ENCODE measurements at places on chromosomes 16 and 17.

DNA sequence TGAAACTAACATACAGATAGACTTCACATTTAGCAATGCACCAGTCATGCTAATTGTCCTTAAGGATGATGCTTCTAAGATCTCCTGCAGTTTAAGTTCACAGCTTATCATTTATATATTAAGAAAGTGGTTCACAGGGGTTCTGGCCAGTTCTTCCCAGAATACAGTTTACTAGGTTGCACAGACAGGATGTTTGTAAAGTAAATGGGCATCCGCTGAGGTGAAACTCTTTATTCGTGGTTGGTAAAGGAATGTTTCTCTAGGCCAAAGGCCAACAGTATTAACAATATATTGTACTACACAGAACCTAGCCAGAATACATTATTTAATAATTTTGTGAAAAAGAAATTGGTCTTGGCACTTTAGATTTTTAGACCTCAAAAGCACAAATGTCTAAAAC, 1427.3 kb downstream of the CDH8 start:
- H3K27me3 ChIP-seq = no peaks in the 10 kb centered on the region
- no peak overlapping the region for H3K4me3 ChIP-seq
- no peak for DNase-seq
- no peaks in the 10 kb centered on the region for H3K4me1 ChIP-seq
- no peaks in the 10 kb centered on the region for H3K36me3 ChIP-seq

GRCh38 chr16:74729783-74730683, 29.4 kb upstream of the MLKL start:
- no peak overlapping the region for H3K4me3 ChIP-seq
- peaks cover 19% of the 10 kb centered on the region for H3K4me1 ChIP-seq
- peak overlapping the region; percentile 73 for H3K27ac ChIP-seq
- DNase-seq = no peak
- H3K27me3 ChIP-seq = peaks cover 4% of the 10 kb centered on the region

- no peak overlapping the region for H3K4me3 ChIP-seq
- H3K27ac ChIP-seq = no peak overlapping the region
- no peak for DNase-seq
- peaks cover 66% of the 10 kb centered on the region for H3K36me3 ChIP-seq
- H3K27me3 ChIP-seq = no peaks in the 10 kb centered on the region
- H3K4me1 ChIP-seq = peaks cover 21% of the 10 kb centered on the region
These were observed 4.0 kb downstream of the SLC35B1 start for GRCh38 chr17:49703557-49704277.

DNA sequence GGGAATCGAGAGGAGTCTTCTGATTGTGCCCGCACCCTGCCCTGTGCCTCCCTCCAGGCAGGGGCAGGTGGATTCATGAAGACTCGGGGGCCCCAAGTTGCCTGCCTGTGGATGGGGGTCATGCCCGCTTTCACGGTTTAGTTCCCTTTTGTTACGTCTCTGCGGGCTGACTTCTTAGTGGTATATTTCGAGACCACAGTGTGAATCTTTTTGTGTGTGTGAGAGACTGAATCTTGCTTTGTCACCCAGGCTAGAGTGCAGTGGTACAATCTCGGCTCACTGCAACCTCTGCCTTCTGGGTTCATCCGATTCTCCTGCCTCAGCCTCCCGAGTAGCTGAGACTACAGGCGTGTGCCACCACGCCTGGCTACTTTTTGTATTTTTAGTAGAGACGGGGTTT, 18.1 kb upstream of the RNF213 start:
- H3K4me1 ChIP-seq = no peaks in the 10 kb centered on the region
- DNase-seq = no peak
- H3K27ac ChIP-seq = no peak overlapping the region

DNA sequence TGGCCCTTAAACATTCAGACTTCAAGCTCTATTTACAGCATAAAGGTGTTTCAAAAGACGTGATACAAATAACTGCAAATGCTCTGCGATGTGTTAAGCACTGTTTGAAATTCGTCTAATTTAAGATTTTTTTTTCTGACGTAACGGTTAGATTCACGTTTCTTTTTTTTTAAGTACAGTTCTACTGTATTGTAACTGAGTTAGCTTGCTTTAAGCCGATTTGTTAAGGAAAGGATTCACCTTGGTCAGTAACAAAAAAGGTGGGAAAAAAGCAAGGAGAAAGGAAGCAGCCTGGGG, 681 bp upstream of the MAPT start:
- H3K36me3 ChIP-seq = no peaks in the 10 kb centered on the region
- peak overlapping the region; percentile 62 for H3K27ac ChIP-seq
- peaks cover 36% of the 10 kb centered on the region for H3K27me3 ChIP-seq
- no peak for DNase-seq
- peak overlapping the region; percentile 71 for H3K4me3 ChIP-seq

- no peaks in the 10 kb centered on the region for H3K27me3 ChIP-seq
- no peak overlapping the region for H3K27ac ChIP-seq
- H3K36me3 ChIP-seq = peaks cover 55% of the 10 kb centered on the region
- no peak overlapping the region for H3K4me3 ChIP-seq
- no peaks in the 10 kb centered on the region for H3K4me1 ChIP-seq
These were observed 93.5 kb downstream of the CACNG1 start for GRCh38 chr17:67137860-67138259.

DNA sequence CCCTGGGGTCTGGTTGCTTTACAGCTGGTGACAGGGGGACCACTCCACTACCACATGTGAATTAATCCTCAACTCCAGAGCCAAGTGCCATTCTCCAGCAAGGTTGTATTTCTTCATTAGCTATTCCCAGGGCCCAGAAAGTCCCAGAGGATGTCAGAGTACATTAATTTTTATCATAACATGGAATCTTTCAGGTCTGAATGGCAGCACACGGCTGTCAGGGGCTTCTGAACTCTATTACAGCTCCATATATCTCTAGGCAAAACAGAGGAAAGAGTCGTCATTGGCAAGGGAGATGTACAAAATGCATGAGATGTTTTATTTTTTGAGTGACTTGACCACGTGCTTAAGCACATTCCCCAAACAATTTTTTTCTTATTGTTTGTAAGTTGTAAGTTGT, 303.4 kb downstream of the WWOX start:
- no peak overlapping the region for H3K4me3 ChIP-seq
- H3K27me3 ChIP-seq = no peaks in the 10 kb centered on the region
- DNase-seq = no peak
- H3K27ac ChIP-seq = no peak overlapping the region
- no peaks in the 10 kb centered on the region for H3K36me3 ChIP-seq

GRCh38 chr16:85019659-85020245, 7.8 kb upstream of the KIAA0513 start:
- H3K36me3 ChIP-seq = no peaks in the 10 kb centered on the region
- DNase-seq = no peak
- H3K4me1 ChIP-seq = peaks cover 14% of the 10 kb centered on the region
- H3K27ac ChIP-seq = no peak overlapping the region
- H3K27me3 ChIP-seq = no peaks in the 10 kb centered on the region

- H3K4me1 ChIP-seq = peaks cover 16% of the 10 kb centered on the region
- DNase-seq = no peak
- no peaks in the 10 kb centered on the region for H3K27me3 ChIP-seq
- peaks cover 14% of the 10 kb centered on the region for H3K36me3 ChIP-seq
These were observed 95.7 kb downstream of the WNT3 start for GRCh38 chr17:46722662-46723285.

GRCh38 chr16:50195276-50195675, 42.2 kb downstream of the TENT4B start:
- H3K27ac ChIP-seq = no peak overlapping the region
- no peak for DNase-seq
- no peak overlapping the region for H3K4me3 ChIP-seq
- peaks cover 15% of the 10 kb centered on the region for H3K4me1 ChIP-seq
- H3K36me3 ChIP-seq = no peaks in the 10 kb centered on the region
- no peaks in the 10 kb centered on the region for H3K27me3 ChIP-seq

DNA sequence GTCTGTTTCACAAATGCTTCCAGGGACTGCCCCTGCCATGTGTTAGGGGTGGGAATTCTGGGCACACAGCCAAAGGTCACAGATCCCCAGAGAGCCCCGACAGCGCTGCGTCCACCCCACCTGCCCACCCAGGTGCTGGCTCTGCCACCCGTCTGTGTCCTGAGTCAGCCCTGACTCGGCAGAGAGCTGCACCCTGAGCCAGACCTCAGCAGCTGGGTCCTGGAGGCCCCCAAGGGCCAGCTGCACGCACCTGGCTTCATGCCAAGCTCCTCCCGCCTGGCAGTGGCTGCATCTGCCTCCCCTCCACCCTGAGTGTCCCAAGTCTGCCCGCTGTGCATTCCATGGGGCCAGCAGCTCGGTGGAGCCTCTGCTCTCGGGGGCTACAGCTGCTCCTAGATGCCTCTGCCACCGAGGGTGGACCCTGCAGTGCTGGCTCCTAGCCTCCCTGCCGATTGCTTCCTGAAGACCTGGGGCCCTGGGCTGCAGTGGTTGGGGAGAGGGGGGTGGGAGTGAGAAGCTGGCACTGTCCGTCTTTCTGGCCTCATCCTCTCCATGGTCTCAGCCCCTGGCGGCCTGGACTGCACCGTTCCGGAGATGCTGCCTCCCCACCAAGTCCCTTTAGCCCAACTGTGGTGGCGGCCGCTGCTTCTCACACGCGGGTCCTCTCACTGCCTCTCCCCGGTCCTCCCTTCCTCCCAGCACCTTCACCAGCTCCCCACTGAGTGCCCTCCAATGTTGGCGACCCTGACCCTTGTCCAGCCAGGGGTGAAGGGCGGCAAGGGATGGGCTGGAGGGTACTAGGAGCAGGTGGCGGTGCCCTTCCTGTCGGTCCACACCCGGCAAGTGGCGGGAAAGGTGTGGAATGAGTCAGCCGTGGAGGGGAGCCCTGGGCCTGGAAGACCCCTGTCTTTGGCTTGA, 3.0 kb downstream of the SECTM1 start:
- no peak overlapping the region for H3K27ac ChIP-seq
- H3K4me1 ChIP-seq = peaks cover 61% of the 10 kb centered on the region
- no peak overlapping the region for H3K4me3 ChIP-seq
- H3K27me3 ChIP-seq = no peaks in the 10 kb centered on the region
- H3K36me3 ChIP-seq = no peaks in the 10 kb centered on the region
- no peak for DNase-seq

DNA sequence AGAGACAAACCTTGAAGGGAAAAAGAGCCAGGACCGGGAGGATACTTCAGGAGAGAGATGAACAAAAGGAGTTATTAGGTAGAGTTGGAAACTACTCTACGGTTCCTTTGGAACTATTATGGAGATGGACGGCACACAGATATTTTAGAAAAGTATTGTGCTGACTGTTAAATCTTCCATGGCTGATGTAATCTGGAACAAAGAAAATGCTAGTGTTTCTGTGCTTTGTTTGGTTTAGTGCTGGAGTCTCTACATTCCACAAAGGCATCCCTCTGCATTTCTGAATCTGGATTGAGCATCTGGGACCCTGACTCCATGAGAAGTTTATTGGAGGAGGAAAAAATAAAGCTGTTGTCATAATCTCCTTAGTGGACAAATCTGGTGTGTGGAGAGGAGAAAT, 57.2 kb downstream of the RPGRIP1L start:
- H3K27me3 ChIP-seq = no peaks in the 10 kb centered on the region
- no peaks in the 10 kb centered on the region for H3K4me1 ChIP-seq
- DNase-seq = no peak
- H3K27ac ChIP-seq = no peak overlapping the region

GRCh38 chr17:41563607-41564170, 8.2 kb downstream of the KRT9 start:
- no peaks in the 10 kb centered on the region for H3K36me3 ChIP-seq
- no peak for DNase-seq
- H3K27me3 ChIP-seq = peaks cover 16% of the 10 kb centered on the region

DNA sequence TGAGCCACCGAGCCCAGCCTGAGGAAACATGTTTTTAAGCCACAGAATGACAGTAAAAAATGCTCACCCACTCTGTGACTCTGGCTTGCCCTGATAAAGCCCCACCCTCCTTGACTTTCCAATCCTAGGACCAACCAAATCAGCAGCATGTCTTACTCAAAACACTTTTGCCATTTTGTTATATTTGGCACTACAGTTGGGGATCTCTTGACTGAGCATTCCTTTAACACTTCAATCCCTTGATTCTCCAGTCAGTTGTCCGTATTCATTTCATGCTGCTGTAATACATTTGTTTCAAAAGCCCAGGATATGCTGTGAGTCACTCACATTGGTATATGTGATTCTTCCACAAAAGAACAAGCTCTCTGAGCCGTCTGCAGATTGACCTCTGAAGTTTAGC, 8.2 kb downstream of the MYH3 start:
- H3K4me3 ChIP-seq = no peak overlapping the region
- H3K27me3 ChIP-seq = no peaks in the 10 kb centered on the region
- peaks cover 3% of the 10 kb centered on the region for H3K4me1 ChIP-seq
- no peak overlapping the region for H3K27ac ChIP-seq
- H3K36me3 ChIP-seq = peaks cover 6% of the 10 kb centered on the region

- peaks cover 26% of the 10 kb centered on the region for H3K4me1 ChIP-seq
- H3K27me3 ChIP-seq = no peaks in the 10 kb centered on the region
- H3K4me3 ChIP-seq = no peak overlapping the region
- DNase-seq = no peak
These were observed 2.4 kb downstream of the MYH10 start for GRCh38 chr17:8628172-8628571.

DNA sequence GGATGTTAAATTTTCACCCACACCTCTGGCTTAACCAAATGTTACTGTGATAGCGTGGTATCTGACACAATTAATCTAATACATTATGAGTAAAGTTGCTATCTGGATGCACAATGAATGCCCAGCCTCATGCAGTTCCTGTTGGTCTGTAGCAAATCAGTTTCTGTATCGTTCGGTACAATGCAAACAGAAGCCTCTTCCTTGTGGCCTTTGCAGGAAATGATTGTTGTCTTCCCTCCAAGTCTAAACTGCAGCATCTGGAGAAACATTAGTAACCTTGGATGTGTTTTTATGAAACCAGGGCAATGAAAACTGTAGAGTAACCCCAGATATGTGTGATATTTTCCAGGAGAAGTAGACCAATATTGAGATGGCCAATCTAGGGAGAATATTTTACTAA, 46.8 kb downstream of the CYB561 start:
- no peak overlapping the region for H3K4me3 ChIP-seq
- H3K36me3 ChIP-seq = peaks cover 26% of the 10 kb centered on the region
- no peak for DNase-seq
- H3K4me1 ChIP-seq = peaks cover 20% of the 10 kb centered on the region

- peak within 1 kb of the TSS; percentile 90 for H3K27ac ChIP-seq
- peaks cover 70% of the 10 kb centered on the region for H3K4me1 ChIP-seq
- peak within 1 kb of the TSS; percentile 64 for H3K4me3 ChIP-seq
- DNase-seq = peak; percentile 91
These were observed at the start of gene KIFC3 for GRCh38 chr16:57802341-57803133. Gene KIFC3, minus strand, starts transcription at chr16:57802491. Its CDS starts 4,248 bp downstream, at chr16:57798243.

DNA sequence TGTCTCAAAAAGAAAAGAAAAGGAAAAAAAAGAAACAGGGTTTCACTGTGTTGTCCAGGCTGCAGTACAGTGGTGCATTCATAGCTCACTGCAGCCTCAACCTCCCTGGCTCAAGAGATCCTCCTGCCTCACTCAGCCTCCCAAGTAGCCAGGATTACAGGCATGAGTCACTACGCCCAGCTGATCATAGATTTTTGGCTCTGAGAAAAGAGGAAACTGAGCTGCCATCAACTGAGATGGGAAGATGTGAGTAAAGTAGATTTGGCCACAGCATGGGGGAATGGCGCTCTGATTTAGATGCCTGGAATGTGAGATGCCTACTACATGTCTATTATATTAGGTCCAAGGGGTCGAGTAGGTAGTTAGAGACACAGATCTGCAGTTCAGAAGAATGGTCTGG, 5.9 kb upstream of the NAGS start:
- H3K27me3 ChIP-seq = peaks cover 16% of the 10 kb centered on the region
- no peaks in the 10 kb centered on the region for H3K36me3 ChIP-seq
- H3K4me3 ChIP-seq = no peak overlapping the region
- no peak overlapping the region for H3K27ac ChIP-seq
- DNase-seq = no peak

Data from suprapubic skin (tissue), 4 donors.